Activated CD4-positive, alpha-beta T cell treated with anti-CD3 and anti-CD28 coated beads, Interleukin-2, amount 50 U/mL, for 4 hours (primary cell): ENCODE measurements at places on chromosomes 2 and 18.

DNA sequence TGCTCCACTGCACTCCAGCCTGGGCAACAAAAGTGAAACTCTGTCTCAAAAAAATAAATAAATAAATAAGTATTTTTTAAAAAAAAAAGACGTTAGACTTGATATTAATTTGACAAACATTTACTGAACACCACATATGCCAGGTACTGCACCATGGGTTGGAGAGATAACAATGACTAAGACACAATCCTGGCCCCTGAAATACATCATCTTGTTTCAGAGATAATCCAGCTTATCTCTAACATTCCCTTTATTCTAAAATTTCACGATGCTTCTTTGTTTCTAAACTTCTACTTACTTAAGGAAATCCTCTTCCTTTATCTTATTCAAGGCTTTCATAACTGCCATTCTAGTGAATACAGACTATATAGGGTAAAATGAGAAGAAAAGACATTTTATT is 55.0 kb upstream of the PEX13 start:
- DNase-seq, result no peak

DNA sequence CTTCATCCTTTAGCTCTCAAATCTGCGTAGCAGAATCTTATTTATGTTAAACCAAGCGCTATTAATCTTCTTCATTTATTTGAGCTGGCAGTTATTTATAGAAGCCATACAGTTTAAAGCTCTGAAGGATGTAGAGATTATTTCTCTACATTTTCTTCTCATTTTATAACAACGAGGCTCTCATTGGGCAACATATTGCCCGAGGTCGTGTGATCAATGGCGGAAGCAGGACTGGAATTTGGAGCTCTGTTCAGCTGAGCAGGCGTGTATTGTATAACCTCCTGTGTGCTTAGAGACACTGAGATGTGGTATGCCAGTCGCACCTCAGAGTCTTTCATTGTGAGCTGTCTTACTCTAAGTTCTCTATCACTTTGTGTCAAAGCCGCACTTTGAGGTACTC is 17.5 kb upstream of the DRC1 start:
- DNase-seq, result no peak

DNA sequence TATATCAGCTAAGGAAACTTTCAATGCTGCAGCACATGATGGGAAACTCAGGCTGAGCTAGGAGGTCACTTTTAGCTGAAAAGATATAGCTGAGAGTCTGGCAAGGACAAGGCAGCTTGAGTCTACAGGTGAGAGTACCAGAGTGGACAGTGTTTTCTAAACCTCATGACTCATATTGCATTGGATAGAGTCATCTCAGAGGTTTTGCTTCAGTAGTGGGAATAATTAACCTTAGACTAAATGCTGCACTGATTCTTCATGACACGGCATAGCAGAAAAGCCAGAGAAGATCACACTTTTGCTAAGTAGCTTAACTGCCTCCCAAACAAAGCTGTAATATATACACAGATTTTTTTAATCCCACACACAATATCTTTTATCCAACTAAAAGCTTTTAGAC is 865.0 kb upstream of the CDH2 start:
- DNase-seq, result no peak

GRCh38 chr2:66724241-66724640 is 289.3 kb downstream of the MEIS1 start:
- no peak for DNase-seq

DNA sequence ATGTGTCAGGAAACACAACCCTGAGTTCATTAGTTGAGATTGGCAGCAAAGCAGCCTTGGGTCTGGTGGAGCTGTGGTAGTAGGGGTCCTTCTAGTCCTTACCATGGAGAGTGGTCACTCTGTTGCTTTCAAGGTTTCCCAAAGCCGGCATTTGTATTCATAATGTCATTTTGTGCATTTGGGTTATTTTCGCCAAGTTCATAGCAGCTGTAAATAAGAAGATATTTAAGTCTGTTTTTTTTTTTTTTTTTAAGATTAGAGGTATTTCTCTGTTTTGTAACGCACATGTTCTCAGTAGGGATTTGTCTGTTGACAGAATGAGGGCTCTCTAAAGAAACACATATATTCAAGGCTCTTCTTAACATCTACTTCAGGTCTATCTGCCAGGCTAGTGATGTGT is 114.1 kb downstream of the PRPF40A start:
- DNase-seq, result no peak

DNA sequence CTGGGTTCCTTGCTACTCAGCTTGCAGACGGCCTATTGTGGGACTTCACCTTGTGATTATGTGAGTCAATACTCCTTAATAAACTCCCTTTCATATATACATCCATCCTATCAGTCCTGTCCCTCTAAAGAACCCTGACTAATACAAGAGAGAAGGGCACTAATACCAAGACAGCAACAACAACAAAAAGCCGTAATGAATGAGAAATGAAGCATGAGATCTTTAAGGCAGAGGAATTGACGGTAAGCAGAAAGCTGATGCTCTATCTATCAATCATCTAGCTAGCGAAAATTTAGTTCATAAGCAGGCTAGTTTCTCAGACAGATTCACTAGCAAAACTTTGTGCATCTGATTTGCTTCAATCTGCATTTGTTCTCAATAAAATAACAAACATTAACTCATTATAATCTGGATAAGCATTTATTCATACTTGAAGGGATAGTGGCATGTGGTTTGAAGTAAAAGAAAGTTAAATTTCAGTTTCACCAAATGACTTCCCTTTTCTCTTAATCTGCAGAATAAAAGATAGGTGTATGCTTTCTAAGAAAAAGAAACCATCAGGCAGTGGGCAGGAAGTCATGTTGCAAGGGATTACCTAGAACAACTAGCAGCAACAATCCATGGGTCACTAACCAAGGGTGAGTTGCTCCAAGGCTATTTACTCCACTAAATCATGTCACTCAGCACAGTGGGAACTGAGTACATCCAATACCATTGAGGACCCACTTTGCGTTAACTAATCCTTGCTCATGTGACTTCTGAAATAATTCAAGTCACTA is 376.5 kb downstream of the TMEM182 start:
- no peak for DNase-seq

DNA sequence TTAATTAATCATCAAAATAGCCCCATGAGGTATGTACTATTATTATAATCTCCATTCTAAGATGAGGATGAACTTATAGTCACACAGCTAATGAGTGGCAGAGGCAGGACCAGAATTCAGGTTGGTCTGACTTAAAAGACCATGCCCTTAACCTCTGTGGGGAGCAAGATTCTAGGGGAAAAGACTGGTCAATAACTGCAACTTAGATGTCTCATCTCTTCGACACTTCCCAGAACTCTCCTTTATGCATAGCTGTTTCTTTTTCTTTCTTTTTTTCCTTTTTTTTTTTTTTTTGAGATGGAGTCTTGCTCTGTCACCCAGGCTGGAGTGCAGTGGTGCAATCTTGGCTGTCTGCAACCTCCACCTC is 66.3 kb upstream of the RTN4 start:
- DNase-seq, result no peak

DNA sequence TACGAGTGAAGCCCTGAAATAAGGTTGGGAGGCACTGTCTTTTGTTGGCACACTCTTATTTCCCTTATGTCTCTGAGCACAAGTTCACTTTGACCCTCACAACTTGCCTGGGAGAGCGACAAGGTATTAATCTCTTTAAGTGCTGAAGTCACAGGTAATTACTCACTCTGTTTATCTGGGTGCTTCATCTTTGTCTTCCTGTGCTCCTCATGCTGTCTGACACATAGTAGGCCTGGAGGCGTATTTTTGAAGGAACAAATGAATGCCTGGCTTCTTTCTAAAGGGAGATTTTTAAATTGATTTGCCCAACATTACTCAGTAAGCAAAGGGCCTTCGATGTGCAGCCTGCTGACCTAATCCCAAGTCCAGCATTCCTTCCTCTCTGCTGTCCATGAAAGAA is 507.1 kb upstream of the TNP1 start:
- DNase-seq, result no peak

GRCh38 chr2:69123182-69123581 is 110.2 kb downstream of the ANTXR1 start:
- DNase-seq, result no peak
